ENCODE measurements at places on chromosomes 2 and 18.

DNA sequence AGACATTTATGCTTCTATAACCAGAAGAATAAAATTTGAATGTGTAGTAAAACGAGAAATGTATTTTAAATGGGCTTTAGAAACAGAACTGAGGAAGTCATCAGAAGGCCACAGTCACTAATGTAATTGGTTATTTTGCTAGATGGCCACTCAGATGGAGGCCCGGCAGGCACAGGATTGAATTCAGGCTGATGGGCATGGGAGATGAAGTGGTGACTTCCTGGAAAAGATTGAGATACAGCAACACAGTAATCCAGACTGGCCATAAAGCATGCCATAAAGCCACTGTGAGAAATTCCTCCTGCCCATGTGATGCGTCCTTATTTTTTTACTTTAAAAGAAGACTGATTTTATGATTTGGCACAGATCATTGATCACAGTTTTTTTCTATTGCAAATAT is 297.7 kb downstream of the ICOS start:
- DNase-seq: no peak

DNA sequence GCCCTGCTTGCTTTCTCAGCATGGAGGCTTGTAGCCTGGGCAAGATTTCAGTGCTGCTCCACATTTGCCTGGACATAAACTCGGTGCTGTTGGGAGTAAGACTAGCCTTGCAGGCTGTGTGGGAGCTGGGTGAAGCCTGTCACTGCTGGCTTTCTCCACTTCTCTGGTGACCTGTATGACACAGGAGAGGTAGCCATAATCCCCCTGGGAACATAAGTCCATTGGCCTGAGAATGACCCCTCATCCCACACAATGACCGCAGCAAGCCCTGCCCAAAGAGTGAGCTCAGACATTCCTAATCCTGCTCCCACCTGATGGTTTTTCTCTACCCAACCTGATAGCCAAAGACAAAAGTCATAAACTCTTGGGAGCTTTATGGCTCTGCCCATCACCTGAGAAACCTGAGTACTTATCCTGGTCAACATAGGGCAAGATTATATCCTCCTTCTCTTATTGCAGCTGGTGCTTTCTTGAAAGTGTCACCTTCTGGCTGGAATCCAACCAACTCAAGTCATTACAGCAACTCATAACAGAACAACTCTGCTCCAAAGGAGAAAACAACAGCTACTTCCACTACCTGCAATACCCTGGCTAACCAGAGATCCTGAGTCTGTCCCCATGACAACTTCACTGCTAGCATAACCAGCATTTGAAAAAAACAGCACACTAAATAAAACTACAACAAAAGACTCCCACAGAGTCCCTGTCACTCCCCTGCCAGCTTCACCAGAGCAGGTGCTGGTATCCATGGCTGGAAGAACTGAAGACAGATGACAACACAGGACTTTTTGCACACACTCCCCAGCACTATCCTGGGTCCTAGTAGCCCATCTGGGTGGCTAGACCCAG is 834.4 kb upstream of the DDX18 start:
- DNase-seq: no peak

GRCh38 chr18:13324880-13325279 is 106.3 kb downstream of the LDLRAD4 start:
- no peak for DNase-seq

DNA sequence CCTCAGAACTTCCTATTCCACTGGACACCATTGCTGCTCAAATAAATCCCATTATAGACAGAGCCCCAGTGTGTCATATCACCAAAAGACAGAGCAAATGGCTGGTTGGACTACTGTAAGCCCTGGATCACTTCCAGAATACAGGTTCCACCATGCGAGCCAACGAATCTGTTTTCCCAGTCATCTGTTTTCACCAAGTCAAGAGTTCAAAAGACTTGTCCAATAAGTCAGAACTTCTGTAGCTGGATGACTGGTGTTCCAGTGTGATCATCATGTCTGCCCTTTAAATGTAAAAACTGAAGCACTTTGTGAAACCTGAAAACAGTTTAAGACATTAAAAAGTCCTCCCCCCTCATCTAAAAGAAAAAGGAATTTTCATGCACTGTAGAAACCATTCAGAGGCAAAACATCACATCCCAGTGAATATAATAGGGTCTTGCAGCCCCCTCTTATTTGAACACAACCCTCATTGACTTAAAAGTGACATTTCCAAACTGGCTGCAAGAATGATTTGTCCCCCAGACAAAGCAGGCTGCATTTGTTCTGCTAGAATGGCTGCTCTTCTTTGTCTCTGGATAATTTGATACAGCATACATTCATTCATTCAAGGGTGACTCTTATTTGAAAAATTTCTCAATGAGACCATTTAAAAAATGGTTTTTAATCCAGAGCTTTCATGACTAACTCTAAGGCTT is 64.6 kb upstream of the TANC1 start:
- no peak for DNase-seq

GRCh38 chr2:136248907-136249306 is 131.0 kb upstream of the CXCR4 start:
- DNase-seq: no peak

DNA sequence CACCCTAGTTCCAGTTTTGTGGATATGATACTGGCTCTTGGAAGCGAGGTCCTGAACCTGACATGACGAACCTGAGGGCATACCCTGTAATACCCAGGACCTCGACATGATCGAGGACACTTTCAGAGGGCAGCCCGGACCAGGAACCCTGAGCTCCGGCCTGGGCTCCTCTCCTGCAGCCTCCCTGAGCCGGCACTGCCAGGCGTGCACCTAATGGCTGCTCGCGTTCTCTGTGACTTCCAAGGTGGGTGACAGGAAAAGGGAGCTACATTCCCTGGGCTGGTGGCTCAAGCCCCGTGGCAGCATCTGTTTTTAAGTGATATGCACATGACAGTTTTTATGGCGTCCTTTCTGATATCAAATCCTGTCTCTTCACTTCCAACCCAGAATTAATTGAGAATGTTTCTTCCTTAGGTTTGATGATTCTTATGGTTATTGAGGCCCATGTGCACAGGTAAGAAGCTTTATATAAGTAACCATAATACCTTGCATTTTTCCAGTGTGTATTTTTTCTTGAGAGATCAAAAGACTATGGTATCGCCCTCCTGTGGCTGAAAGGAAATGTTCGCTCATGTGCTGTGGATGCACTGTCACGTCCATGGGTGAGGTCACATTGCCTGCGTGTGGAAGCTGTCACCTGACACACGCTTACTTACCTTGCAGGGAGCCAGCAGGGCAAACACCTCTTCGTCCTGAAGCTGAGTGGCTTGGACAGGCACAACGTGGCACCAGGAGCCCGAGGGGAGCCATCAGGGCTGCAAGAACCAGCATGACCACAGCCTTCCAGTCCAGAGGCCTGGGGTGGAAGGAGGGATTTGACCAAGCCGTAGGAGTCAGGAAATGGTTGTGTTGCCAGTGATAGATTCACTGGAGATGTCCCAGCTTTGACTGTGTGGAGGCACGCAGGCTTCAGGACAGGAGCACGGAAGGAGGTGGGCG is 367.4 kb upstream of the MYT1L start:
- peak; percentile 40 for DNase-seq

- DNase-seq: peak; percentile 13
Observed at GRCh38 chr2:14866736-14867352, 234.3 kb downstream of the LRATD1 start.

DNA sequence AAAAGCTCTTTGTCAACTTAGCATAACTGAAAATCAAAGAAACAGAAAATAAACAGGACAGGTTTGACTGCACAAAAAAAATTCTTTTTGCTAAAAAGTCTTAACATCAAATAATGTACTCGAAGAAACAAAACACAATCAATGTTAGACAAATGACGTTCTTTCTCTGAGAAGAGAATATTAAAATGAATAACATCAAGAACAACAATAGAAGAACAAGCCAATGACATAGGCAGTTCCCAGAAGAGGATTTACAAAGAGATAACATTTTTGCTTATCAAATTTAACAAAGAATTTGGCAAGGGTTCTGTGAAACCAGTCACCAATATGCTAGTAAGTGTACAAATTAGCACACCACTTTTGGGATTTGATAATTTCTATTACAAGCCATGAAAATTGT is 5.8 kb downstream of the GPR55 start:
- DNase-seq: no peak

- DNase-seq: no peak
Observed at GRCh38 chr2:11248-11941, 34.9 kb downstream of the FAM110C start.

GRCh38 chr2:169069341-169069740 is at the start of gene DHRS9:
Gene DHRS9, plus strand, starts transcription at chr2:169069563. Its CDS starts 12,019 bp downstream, at chr2:169081582.
- DNase-seq: no peak

GRCh38 chr2:133765658-133766057 is 197.4 kb upstream of the NCKAP5 start:
- no peak for DNase-seq

DNA sequence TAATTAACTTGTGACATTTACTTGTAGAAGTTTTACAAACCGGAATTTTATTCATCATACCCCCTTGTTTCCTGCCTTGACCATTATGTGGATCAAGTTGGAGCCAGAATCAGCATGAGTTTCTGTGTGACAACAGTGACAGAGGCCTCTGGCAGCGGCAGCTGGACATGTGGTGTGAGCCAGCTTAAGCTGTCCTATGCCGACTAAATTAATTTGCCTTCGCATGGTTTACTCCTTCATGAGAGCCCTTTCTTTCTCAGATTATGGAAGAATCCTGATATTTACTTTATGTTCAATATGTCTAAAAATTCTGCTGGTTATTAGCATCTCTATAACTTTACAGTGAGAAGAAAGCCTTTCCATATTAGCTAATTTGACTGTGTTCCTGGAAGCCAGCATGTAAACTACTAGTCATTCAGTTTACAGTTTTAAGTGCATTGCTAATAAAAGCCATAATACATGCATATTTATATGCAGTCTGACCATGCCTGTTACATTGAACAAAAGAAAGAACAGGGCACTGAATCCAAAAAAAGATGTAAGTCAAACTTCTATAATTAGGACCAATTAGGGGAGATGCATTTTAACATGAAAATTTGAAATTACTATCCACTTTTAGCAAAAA is 495.8 kb upstream of the ACVR2A start:
- DNase-seq: no peak

DNA sequence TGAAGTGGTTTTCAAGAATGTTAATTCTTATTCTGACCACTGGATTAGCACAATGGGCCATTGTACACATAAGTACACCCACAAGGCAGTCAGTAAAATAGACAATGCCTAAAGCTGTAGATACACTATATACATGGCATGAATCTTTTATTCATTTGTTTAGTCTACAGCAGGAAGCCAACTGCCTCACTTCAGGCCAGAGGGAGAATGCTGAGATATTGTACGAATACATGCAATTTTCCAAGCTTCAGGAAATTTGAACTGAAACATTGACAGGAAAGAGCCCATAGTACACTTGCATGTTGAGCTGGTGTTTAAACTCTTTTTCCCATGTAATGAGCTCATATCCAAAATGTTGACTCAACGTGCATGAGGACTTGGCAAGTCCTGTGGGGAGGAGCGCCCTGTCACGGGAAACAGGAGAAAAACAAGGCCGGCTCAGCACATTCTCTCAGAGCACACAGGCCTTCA is 111.6 kb upstream of the CYP1B1 start:
- DNase-seq: no peak

DNA sequence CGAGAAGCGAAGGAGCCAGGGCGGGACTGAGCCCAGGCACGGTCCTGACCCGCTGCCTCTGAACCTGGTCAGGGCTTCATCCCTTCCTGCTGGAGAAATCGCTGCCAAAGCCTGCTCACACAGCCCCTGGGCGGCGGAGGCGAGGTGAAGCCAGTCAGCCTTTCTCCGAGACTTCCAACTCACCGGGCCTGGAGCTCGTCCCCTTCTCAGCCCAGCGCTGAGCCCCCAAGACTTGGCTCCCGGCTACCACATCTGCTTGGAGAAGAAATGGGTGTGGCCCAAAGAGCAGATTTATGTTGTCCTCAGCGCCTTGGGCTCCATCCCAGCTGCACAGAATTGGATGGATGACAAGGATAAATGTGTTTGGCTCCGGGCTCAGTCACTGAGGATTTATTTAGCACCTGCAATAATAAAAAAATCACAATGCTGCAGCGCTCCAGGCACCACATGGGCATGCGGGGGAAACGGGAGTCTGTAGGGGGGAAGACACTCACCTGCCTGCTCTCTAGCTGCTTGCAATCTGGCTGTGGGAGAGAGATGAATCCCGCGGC is 64.9 kb downstream of the ACTR2 start:
- DNase-seq: no peak

GRCh38 chr2:223058952-223059716 is 7.1 kb downstream of the KCNE4 start:
- peak; percentile 13 for DNase-seq

GRCh38 chr2:241945803-241946202 is 76.3 kb downstream of the RTP5 start:
- DNase-seq: no peak

DNA sequence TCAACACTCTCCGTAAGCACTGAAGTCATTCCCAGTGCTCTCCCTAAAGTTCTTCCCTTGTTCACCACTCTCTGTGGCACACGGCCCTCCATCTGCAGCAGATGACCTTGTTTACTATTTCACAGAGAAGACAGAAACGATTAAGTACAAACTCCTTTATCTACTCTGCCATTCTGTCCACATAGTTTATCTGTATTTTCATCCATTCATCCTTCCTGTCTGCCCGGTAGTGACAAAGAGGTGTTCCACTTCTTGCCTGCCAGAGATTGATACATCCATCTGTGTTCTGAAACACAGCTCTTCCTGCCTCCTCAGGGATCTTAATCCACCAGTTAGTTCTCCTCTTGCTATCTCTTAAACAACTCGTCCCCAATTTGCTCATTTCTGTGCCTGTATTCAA is 77.9 kb upstream of the CD226 start:
- DNase-seq: no peak
